Heart right ventricle (tissue), 16 donors: ENCODE measurements at places on chromosomes 2 and 18. TPM values are rescaled to one million over a fixed set of nuclear protein-coding genes. Genes with fewer than 3 reads are reported as not detected.

The HJURP gene
- 0.22 TPM for polyA plus RNA-seq

DNA sequence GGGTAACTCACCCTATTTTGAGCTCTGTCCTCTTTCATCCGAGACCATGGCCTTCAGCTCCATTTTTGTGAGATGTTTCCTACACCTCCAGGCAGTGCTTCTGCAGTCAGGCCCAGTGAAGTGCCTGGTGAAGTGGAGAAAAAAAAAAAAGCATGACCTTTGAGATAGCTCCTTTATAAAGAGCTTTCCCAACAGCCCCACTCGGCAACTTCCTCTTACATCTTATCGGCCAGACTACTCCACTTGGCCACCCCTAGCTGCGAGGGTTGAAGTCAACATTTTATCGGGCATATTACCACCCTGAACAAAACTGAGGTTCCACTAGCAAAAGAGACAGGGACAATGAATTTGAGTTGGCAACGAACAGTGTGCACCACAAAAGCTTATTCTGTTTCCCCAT is 124.8 kb upstream of the RNF152 start:
- H3K27ac ChIP-seq, result peak overlapping the region; percentile 59
- no peaks in the 10 kb centered on the region for H3K27me3 ChIP-seq
- no peak for DNase-seq
- H3K4me3 ChIP-seq, result no peak overlapping the region
- peaks cover 21% of the 10 kb centered on the region for H3K4me1 ChIP-seq

GRCh38 chr2:32504877-32505478 is 122.9 kb upstream of the TTC27 start:
- H3K4me1 ChIP-seq, result no peaks in the 10 kb centered on the region
- peaks cover 94% of the 10 kb centered on the region for H3K36me3 ChIP-seq
- no peaks in the 10 kb centered on the region for H3K27me3 ChIP-seq
- DNase-seq, result no peak
- no peak overlapping the region for H3K27ac ChIP-seq

DNA sequence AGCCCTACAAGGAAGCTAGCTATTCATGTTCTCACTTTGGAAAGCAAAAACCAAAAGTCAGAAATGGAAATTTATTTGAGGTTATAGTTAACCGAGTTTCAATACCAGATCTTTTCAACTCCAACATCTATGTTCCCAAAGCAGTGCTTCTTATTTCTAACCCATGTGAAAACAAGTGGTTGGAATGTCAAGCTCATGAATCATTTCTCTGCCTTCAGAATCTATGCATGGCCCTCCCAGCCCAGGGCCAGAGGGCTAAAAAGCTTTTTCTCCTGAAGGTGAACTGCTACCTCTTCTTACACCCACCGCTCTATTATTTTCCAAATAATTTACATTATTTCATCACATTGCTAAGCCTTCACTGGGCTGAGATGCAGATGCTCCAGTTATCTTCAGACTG is 158.4 kb downstream of the SP3 start:
- no peaks in the 10 kb centered on the region for H3K27me3 ChIP-seq
- no peaks in the 10 kb centered on the region for H3K4me1 ChIP-seq
- DNase-seq, result no peak
- no peak overlapping the region for H3K27ac ChIP-seq

The CCDC148 gene
- polyA plus RNA-seq, result 0.51 TPM

The FRZB gene
- polyA plus RNA-seq, result 1.6 TPM

DNA sequence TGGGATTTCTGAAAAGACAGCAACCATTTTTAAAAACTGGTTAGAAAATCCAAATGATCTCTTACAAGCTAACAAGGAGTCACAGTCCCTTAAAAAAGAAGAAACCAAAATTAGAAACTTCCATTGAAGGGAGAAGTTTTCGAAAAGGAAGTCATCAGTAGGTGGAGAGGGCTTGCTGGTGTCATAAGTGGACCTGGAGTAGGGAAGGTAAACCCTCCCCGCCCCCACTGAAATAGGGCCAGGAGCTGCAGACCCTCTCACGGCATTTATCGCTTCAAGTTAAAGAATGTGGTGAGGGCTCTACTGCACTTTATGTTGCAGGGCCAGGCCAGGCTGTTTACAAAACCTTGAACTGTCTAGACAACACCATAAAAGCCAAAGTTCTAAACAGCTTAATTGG is 2.9 kb downstream of the HOXD11 start:
- DNase-seq, result no peak
- H3K4me3 ChIP-seq, result no peak overlapping the region
- no peaks in the 10 kb centered on the region for H3K36me3 ChIP-seq
- peaks cover 5% of the 10 kb centered on the region for H3K4me1 ChIP-seq
- H3K27ac ChIP-seq, result no peak overlapping the region
- peaks cover 99% of the 10 kb centered on the region for H3K27me3 ChIP-seq

The ZBTB7C gene
- 0.49 TPM for polyA plus RNA-seq

- H3K27ac ChIP-seq, result no peak overlapping the region
- no peak for DNase-seq
These were observed 54.7 kb downstream of the SERPINB7 start for GRCh38 chr18:63829886-63830285.

DNA sequence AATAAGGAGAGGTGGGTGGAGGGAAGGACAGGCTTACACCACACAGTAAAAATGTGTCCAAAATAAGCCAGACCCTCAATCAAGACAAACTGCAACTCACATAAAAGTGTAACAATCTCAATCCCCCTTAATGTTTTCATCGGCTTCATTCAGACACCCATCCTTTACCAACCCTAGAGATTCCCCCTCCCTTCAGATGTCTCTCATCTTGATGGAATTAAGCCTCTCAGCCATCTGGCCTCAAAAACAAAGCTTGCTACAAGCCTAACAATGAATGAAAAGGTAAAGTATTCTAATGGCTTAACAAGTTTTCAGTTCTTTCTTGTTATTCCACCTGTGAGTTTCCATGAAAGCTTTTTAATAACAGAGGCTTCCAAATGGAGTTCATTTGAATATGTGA is 5.2 kb downstream of the RTTN start:
- H3K27ac ChIP-seq, result no peak overlapping the region
- no peak for DNase-seq
- no peak overlapping the region for H3K4me3 ChIP-seq
- peaks cover 14% of the 10 kb centered on the region for H3K4me1 ChIP-seq
- peaks cover 72% of the 10 kb centered on the region for H3K36me3 ChIP-seq
- no peaks in the 10 kb centered on the region for H3K27me3 ChIP-seq

- no peak for DNase-seq
- H3K27me3 ChIP-seq, result peaks cover 6% of the 10 kb centered on the region
- peaks cover 17% of the 10 kb centered on the region for H3K4me1 ChIP-seq
- no peak overlapping the region for H3K27ac ChIP-seq
- no peaks in the 10 kb centered on the region for H3K36me3 ChIP-seq
- H3K4me3 ChIP-seq, result no peak overlapping the region
These were observed 14.0 kb downstream of the PRELID3A start for GRCh38 chr18:12421732-12422131.

The MC2R gene
- polyA plus RNA-seq, result not detected

DNA sequence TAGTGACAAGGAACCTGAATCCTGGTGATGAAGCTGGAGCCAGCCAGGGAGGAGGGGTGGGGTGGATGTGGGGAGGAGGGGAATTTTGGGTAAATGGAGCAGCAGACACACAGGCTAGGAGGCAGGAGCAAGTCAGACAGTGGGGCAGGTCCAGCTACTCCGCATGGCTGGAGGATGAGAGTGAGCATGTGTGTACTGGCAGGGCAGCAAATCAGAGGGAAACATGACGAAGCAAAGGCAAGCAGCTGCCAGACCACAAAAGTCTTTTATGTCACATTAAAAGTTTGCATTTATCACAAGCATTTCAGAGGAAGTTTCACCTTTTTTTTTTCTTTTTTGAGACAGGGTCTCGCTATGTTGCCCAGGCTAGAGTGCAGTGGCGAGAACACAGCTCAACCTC is 11.9 kb upstream of the KIDINS220 start:
- no peaks in the 10 kb centered on the region for H3K27me3 ChIP-seq
- H3K4me1 ChIP-seq, result no peaks in the 10 kb centered on the region
- H3K4me3 ChIP-seq, result no peak overlapping the region
- DNase-seq, result no peak
- no peak overlapping the region for H3K27ac ChIP-seq

The BMPR2 gene
- polyA plus RNA-seq, result 11.4 TPM

The KLHL41 gene
- 32.5 TPM for polyA plus RNA-seq

DNA sequence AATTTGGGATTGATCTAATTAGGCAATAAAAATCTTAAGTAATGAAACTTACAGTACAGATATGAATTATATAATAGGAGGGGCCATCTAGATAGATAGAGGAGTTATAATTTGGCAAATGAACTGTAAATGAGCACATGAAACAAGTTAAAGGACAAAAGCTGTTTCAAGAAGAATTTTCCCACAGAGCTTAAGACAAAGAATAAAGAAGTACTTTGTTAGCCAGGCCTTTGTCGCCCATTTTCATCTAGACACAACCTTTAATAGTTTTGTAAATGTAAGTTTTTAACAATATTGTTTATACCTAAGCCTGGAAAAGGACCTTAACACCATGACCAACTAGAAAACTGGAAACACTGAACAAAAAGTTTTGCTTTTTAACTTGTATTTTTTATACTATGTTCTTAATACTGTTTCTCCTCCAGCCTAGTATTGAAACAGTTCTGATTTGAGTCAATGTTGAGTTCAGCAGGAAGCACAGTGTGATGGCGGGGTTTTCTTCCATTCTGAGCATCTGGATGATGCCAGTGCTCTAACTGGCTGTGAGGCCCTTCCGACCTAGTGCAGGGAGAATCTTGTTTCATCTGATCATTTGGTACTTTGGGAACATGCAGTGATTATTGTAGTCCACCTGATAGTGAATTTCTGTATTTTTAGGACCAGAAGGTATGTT is 37.6 kb downstream of the FARP2 start:
- no peaks in the 10 kb centered on the region for H3K27me3 ChIP-seq
- no peak overlapping the region for H3K4me3 ChIP-seq

DNA sequence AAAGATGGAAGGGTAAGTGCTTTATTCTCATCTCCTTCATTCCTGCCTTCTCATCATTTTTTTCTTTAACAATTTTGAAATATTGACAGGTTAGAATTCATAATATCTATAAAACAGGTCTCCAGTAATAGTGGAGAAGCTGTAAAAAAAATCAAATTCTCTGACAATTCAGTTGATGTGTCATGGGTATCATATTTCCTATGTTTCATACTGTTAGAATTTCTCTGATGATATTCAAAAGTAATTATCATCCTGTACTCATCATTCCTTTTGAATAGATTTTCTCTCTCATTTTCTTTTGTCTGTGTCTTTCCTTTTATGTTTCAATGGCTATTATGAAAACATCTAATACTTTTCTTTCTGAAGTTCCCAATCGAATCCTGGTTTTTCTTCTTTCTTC is 97.7 kb downstream of the CPS1 start:
- H3K27me3 ChIP-seq, result no peaks in the 10 kb centered on the region
- H3K27ac ChIP-seq, result no peak overlapping the region
- no peaks in the 10 kb centered on the region for H3K36me3 ChIP-seq
- no peaks in the 10 kb centered on the region for H3K4me1 ChIP-seq

The OR6B2 gene
- polyA plus RNA-seq, result not detected

DNA sequence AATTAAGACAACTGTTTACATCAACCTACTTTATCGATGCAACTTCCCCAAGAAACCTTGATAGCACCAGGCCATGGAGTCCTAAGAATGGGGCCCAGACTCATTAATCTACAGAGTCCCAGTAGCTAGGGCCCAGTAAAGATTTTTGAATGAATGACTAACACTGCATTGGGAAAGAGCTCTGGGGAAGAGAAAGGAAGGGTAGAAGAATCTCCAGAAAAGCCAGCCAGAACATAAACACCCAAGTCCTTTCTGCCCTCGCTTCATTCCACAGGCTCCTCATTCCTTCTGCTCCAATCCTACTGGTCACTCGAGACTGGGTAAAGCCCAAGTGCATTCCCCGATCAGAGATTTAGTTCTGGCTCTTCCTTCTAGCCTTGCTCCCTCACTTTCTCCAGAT is 44.3 kb downstream of the CYRIA start:
- no peak for DNase-seq
- peaks cover 43% of the 10 kb centered on the region for H3K4me1 ChIP-seq
- no peaks in the 10 kb centered on the region for H3K36me3 ChIP-seq
- no peak overlapping the region for H3K4me3 ChIP-seq
